ENCODE measurements at places on chromosomes 3 and 15.

DNA sequence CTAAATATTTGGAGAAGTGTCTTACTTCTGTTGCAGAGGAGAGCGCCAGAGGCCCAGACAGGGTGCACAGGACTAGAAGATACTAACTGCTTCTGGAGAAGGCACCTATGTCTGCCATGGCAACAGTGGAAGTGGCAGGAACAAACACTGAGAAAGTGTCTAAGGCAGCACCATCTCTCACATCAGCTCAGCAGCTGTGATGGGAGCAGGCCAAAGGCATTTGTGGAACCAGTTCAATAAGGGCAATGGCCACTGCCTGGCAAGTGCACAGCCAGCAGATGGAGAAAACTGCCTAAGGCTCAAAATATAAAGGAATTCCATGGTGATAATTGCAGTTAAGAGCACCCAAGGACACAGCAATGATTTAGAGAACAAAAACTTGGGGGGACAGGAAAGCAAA lies 563.0 kb upstream of the CCDC54 start:
- DNase-seq: no peak

DNA sequence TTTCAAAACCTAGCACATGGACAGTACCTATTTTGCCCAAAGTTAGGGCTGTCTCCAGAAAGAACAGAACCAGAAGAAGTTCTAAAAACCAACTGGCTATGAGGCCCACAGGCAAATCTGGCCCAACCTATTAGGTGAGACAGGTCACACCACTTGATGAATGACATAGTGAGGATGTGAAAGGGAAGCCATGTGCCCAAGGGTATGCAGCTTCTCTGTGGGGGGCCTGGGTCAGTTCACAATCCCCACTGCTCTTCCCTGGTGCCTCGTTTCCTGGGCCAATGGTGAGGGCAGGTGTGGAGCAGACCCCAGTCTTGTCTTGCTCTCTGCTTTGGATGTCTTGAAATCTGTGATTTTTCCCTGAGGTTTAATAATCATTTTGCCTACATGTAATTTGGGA lies 8.9 kb downstream of the INSYN1 start:
- DNase-seq: no peak

GRCh38 chr3:58626841-58627569 lies 39.6 kb downstream of the FAM3D start:
- DNase-seq: no peak

- no peak for DNase-seq
Measured at GRCh38 chr15:38470816-38471215, 16.9 kb downstream of the FAM98B start.

GRCh38 chr3:186311441-186311840 lies 50.6 kb downstream of the DGKG start:
- DNase-seq: no peak

- no peak for DNase-seq
Measured at GRCh38 chr3:60759439-60759838, 491.8 kb downstream of the FHIT start.

GRCh38 chr3:177468816-177469215 lies 271.5 kb upstream of the TBL1XR1 start:
- DNase-seq: no peak

DNA sequence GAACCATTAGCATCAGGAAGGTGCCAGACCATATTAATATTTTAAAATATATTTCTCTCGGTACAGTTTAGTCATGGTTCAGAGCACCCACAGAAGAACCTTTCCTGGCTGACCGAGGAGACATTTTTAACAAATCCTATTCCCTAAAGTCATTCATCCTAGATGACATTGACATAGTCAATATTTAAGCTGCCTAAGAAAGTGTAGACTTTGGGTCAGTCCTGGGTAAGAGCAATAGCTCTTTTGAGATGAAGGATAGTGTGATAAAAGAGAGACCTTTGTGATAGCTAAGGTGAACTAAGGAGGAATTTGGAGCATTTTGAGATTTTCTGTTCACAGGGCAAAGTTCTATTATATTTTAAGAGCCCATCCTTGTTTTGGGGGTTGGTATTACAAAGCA lies 47.5 kb downstream of the ZNF609 start:
- DNase-seq: no peak

DNA sequence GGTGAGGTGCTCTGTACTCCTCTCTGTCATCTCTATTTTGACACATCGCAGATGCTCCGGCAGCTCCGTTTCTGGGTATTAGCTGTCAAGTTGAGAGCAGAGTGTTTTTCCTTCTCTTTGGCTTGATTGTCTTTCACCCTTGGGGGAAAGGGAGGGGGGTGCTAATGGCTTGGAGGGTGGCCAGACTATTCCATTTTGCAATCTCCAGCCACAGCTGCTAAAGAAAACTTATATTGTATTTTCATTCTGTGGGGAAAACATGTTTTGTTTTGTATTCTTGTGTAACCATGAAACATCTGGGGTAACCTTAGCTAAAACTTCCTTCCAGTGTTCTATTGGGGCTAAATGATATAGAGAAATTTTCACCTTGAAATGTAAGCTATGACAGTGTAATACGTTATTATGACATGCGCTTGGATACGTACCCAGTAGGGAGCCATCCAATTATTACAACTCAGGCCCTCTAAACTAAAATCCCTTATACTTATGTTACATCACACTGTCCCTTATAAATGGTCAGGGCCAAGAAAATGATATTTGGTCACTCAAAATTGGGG lies 14.0 kb upstream of the LARP6 start:
- no peak for DNase-seq

DNA sequence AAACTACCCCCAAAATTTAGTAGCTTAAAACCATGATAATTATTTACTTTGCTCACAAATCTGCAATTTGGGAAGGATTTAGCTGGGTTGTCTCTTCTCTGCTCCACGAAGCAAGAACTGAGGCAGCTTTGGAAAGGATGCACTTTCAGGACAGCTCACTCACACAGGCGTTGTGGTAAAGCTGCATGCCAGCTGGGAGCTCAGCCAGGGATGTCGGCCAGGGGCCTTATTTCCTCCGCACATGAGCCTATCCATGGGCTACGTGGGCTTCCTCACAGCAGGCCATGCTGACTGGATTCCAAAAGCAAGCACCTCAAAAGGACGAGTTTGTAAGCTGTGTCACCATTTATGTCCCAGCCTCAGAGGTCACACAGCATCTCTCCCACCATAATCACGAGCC lies 301.3 kb upstream of the IGF1R start:
- DNase-seq: no peak

GRCh38 chr15:49664716-49665115 lies 43.9 kb downstream of the DTWD1 start:
- DNase-seq: no peak

GRCh38 chr3:73461547-73461946 lies 163.2 kb downstream of the PDZRN3 start:
- no peak for DNase-seq

DNA sequence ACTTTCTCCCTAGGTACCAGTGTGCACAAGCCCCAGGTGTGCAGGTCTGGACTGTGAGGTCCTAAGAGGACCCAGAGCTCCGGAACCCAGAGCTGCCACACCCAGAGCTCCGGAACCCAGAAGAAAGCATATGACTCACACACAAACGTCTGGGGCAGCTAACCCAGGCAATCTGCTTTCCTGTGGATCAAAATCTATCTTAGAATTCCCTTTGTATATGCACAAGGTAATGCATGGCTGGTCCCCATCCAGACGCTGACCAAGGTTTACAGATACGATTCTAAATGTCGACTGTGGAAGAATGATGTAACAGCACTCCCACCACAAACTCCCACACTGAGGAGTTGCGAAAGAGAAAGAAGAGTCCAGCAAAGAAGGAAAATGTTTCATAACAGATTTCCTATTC lies 15.7 kb downstream of the KCNMB2 start:
- no peak for DNase-seq

DNA sequence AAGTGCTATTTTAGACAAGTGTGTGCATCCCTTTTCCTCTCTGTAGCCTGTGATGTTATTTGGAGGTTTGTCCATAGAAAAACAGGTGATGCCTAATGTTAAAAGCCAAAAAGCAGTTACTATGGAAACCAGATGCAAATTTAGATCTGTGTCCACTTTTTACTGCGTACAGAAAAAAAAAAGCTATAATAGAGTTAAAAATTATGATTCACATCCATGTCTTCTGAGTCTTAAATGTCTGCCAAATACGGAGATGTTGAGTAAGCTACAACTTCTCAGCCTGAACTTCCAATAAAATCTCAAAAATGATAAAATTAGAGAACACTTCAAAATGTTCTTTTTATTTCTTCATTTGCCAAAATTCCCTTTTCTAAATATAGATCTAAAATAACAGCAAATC lies 74.2 kb upstream of the GAP43 start:
- DNase-seq: no peak

- peak; percentile 19 for DNase-seq
Measured at GRCh38 chr3:42061713-42062380, 29.3 kb upstream of the TRAK1 start.

DNA sequence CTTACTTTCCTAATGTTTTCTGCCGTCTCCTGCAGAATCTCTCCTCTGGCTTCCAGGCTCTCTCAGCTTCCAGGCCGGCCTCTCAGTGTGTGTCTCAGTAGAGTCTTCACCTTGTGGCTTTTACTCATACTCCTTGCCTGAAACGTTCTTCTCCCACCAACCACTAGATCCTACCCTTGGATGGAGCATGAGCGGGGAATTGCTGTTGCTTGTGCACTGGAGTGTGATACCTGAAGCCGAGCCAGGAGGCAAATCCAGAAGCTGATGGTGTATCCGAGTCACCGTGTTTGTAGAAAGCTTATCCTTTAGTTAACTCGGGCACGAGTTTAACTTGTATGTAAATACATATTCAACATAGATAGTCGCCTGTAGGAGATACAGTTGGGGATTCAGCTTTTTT lies 285.0 kb upstream of the C2CD4B start:
- DNase-seq: no peak

GRCh38 chr15:31464216-31465082 lies 137.8 kb downstream of the KLF13 start:
- no peak for DNase-seq

DNA sequence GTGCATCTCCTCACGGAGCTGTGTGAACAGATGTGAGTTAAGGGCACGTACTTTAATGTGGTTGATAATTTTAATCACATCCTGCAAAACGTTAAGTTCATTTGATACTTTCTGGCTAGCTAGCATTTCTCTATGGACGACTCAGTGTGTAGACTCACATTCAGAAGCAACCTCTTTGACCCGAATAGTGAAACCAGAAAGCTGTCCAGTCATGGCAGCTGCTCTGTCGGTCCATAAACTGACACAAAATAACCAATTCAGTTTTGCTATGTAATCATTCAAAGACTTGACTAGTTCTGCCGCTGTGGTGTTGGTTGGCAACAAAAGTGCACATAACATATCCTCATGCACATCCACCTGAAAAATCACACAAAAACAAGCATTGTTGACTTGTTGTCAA lies 3.7 kb upstream of the GFM1 start:
- DNase-seq: no peak

- peak; percentile 91 for DNase-seq
Measured at GRCh38 chr15:73697033-73697467, 12.9 kb downstream of the CD276 start.

GRCh38 chr3:5184499-5184898 lies 3.0 kb upstream of the EDEM1 start:
- DNase-seq: no peak

GRCh38 chr3:185680231-185680630 lies 94.1 kb downstream of the SENP2 start:
- DNase-seq: no peak

GRCh38 chr3:32780071-32780734 lies 37.6 kb upstream of the TRIM71 start:
- DNase-seq: no peak

- no peak for DNase-seq
Measured at GRCh38 chr15:29990035-29990434, 92.7 kb upstream of the GOLGA8J start.

DNA sequence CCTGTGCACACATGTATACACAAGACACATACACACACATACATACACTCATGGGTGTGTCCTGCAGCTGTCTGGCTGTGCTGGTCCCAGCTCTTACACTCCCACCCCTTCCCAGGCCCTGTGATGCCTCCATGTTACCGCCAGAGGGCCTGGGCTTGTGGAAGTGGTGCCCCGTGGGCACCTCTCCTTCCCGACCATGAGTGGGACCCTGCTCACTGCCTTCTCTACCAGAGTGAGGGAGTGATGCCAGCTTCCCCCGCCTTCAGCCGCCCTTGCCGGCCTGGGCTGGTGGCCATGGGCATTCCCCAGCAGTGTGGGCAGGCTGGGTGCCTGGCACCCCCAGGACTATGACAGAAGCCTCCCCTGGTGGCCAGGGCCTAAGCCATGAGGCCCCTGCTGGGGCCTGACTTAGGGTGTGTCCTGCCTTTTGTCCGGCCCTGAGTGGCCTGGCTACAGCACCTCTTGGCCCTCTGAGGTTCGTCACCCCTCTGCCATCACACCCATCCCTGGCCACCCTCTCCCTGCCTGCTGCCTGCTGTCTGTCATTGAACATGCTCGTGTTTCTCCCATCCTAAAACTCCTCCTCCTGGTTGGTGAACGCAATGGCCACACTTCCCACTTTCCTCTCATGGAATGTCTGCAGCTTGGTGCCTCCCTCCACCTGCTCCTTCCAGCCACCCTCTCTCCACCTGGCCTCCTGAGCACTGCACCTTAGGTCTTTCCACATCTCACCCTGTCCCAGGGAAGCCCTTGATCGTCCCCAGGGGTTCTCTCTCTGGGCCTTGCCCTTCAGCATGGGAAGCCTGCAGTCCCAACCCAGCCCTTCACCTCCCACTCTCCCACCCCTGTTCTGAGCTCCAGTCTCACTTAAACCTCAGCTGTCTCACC lies 14.6 kb downstream of the HDAC11 start:
- peak; percentile 81 for DNase-seq

DNA sequence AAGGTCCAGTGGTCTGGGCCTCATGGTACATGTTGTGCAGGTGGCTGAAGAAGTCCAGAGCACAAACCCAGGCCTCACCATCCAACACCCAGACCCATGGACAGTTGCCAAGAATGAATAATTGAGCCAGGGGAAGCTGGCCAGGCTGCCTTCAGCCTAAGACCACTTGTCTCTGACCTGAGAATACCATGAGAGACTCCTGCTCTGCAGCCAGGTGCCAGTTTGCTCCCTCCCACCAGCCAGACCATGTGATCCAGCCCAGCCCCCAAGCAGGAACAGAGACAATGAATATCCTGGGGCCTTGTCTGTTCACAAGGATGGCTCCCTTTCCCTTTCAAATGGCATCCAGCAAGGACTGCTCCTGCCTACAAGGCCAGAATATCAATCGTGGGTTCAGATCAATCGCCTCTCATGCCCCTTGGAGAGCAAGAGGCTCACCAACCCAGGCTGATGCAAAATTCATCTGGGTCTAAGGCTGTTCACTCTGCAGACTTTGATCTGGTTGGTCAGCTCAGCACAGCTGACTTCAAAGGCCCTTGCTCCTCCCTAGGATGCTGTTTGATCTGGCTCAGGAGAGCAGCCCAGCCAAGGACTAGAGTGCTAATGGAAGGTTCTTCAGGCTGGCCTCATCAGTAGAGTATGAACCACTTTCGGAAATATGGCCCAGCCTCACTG lies 13.4 kb downstream of the TRAIP start:
- no peak for DNase-seq

GRCh38 chr15:68587769-68588385 lies 9.1 kb downstream of the CORO2B start:
- DNase-seq: peak; percentile 41

- no peak for DNase-seq
Measured at GRCh38 chr15:63380808-63381282, 801 bp downstream of the CA12 start.

- DNase-seq: no peak
Measured at GRCh38 chr3:152910966-152911365, 76.0 kb downstream of the P2RY1 start.

GRCh38 chr15:40069178-40070165 lies 30.5 kb upstream of the SRP14 start:
- peak; percentile 92 for DNase-seq

Measured in posterior cingulate gyrus (tissue), 11 donors.